Hypothalamus (tissue), 51 donors: ENCODE measurements at places on chromosomes 5 and 9.

DNA sequence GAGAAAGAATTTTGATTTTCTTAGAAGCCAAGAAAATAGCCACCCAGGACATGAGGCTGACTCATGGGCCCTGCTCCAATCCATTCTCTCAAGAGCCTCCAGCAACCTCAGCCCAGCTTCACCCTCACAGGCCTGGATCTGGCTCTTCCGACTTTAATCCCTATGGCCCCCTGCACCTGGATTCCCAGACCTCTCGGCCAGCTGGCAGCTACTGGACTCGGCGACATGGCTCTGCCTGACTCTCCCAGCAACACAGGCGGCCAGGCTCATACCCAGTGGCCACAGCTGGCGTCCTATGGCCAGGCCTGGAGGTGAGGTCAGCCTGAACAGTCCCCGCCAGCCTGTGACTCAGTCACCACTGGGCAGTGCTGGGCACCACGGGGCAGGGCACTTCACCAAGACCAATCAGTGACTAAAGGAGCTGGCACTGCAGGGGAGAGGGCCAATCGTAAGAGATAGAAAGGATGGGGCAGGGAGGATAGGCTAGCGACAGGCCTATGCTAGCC is 6.2 kb upstream of the PDLIM4 start:
- no peak for DNase-seq

DNA sequence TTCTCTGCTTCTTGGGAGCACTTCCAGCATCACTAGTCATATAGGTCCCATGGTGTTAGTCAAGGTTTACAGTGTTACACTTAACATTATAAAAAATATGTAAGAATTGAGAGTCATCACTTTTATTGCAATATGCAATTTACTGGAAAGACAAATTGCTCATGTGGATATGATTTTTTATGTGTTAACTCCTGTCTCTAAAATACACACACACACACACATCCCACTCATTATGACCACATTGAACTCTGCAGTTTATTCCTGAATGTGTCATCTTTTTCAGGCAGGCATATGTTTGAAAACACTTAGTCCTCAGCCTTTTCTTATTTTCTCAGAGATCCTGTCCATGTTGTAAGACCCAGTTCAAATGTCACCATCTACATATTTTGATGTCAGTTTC is 148.5 kb upstream of the MRPS30 start:
- DNase-seq = no peak

DNA sequence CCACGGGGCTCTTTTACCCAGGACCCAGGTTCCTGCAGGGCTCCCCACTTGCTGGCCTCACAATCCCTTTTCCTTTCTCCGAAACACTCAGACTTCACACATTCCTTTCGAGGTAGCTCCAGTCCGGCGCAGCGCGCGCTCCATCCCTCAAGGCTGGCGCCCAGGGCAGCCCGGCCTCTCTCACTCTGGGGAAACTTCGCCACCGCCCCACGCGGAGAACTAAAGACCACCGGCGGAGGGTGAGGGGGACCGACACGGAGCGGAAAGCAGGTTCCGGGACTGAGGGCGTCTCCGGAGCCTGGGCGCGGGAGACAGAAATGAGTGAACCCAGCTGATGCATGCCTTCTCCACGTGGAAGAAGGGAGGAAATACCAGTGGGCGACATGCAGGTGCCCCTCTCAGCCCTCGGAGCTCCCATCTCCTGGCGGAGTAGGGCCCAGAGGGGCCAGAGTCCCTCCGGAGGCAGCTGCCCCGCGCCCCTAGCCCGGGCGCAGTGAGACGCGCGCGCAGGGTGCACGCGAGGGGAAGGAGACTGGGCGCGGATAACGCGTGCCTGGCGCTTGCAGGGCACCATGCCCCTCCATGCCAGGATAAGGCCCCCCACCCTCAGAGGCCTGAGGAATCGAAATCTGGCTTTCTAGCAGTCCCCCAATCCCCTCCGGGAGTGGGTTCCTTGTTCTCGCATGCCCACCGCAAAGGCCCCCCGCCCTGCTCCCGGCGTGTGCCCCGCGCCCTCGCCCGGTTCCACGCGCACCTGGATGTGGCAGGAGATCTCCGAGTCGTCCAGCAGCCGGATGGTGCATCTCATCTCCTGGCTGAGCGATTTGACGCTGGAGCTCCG is 650 bp downstream of the FRMD3 start:
- no peak for DNase-seq

- no peak for DNase-seq
These were observed 320.0 kb downstream of the FBXL17 start for GRCh38 chr5:108061941-108062340.

GRCh38 chr5:138463419-138464007 is 1.8 kb upstream of the EGR1 start:
- DNase-seq = no peak

DNA sequence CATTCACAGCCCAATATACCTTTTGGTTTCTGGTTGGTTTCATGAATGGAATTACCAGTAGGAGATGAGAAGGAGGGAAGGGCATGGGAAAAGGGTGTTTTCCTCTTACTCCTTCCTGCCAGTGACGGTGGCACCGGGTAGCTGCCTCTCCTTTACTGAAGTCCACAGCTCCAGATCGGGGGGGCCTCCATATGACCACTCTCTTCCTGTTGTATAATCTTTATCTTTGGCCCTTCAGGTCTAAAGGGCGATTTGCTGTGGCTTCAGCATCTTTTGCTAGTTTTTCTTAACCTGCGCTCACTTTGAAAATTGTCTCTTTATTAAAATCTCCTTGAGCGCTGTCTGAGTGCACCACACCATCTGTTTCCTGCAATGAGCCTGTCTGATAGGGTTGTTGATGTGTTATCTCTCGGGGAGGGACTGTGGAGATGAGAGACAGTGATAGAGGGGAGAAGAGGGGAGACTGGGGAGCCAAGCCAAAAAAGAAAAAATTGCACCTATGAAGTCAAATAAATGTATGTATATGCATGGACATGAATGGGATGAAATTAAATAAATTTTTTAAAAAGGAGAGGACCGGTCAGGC is 449.3 kb upstream of the KLF4 start:
- no peak for DNase-seq

GRCh38 chr9:129413537-129414376 is 207.1 kb downstream of the C9orf50 start:
- DNase-seq = peak; percentile 58

GRCh38 chr5:180784497-180785097 is 18.0 kb downstream of the MGAT1 start:
- DNase-seq = peak; percentile 13

DNA sequence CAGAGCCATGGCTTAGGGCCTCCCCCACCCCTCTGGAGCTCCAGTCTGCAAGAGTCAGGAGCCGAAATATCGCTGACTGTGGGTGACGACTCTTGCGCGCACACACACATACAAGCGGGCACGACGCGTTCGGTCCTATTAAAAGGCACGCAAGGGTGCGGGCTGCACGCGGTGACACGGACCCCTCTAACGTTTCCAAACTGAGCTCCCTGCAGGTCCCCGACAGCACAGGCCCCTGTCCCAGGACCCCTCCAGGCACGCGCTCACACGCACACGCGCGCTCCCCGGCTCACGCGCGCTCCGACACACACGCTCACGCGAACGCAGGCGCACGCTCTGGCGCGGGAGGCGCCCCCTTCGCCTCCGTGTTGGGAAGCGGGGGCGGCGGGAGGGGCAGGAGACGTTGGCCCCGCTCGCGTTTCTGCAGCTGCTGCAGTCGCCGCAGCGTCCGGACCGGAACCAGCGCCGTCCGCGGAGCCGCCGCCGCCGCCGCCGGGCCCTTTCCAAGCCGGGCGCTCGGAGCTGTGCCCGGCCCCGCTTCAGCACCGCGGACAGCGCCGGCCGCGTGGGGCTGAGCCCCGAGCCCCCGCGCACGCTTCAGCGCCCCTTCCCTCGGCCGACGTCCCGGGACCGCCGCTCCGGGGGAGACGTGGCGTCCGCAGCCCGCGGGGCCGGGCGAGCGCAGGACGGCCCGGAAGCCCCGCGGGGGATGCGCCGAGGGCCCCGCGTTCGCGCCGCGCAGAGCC is at the start of gene GRIN1:
Gene GRIN1 (plus strand): TSS at position 433 of the 746 bp plus-strand sequence. CDS start 333 bp downstream, outside the sequence.
- no peak for DNase-seq

GRCh38 chr9:75995066-75995465 is 104.6 kb downstream of the PCSK5 start:
- DNase-seq = no peak

DNA sequence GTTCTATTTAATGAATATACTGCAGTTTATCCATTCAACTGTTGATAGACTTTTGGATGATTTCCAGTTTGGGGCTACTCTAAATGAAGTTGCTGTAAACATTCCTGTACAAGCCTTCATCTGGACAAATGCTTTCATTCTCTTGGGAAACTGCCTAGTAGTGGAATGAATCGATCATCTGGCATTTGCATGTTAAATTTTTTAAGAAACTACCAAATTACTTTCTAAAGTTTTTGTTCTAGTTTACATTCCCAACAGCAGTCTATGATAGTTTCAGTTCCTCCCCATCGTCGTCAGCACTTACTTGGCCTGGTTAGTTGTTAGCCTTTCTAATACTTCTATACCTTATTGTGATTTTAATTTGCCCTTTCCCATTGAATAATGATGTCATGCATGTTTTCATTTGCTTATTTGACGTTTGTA is 306.3 kb downstream of the FER start:
- DNase-seq = no peak

GRCh38 chr9:4674783-4675182 is 4.6 kb upstream of the CDC37L1 start:
- no peak for DNase-seq

- DNase-seq = no peak
These were observed 247.1 kb upstream of the PANK3 start for GRCh38 chr5:168826246-168826725.

- no peak for DNase-seq
These were observed 360.1 kb downstream of the DMAC1 start for GRCh38 chr9:7439355-7439995.

GRCh38 chr5:176178789-176179188 is 59.4 kb upstream of the SIMC1 start:
- no peak for DNase-seq

GRCh38 chr5:96197347-96197746 is 235.7 kb upstream of the ELL2 start:
- DNase-seq = no peak

- no peak for DNase-seq
These were observed 169.2 kb downstream of the CACNA1B start for GRCh38 chr9:138046641-138047301.

DNA sequence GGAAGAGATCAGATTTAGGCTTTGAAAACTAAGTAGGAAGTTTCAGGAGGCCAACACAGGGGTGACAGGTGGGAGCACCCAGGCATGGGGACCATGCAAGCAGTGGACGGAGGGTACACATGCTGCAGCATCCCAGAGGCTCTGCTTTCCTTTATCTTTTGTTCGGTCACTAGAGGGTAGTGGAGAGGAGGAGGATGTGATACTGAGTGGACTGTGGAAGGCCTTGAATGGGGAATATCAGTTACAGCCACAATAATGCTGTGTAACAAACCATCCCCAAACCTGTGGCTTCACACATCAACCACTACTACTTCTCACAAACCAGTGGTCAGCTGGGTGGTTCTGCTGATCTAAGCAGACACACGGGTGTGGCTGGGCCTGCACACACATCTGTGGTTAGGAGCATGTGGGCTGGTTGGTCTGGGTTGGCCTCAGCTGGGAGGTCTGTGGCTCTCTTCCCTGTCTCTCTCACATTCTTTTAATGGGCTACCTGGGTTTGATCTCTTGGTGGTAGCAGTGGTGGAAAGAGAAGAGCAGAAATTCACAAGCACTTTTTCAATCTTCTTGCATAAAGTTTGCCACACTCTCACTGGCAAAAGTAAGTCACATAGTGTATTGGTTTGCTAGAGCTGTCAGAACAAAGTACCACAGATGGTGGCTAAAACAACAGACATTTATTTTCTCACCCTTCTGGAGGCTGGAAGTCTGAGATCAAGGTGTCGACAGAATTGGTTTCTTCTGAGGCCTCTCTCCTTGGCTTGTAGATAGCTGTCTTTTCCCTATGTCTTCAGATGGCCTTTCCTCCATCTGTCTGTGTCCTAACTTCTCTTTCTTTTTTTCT is 238.7 kb downstream of the AGTPBP1 start:
- DNase-seq = no peak

GRCh38 chr9:26604076-26604662 is 288.4 kb downstream of the CAAP1 start:
- no peak for DNase-seq

GRCh38 chr9:112863746-112864145 is 26.9 kb downstream of the SLC46A2 start:
- no peak for DNase-seq

GRCh38 chr9:129285382-129285781 is 107.3 kb upstream of the IER5L start:
- DNase-seq = no peak

GRCh38 chr5:164244-164643 is 27.1 kb upstream of the LRRC14B start:
- DNase-seq = no peak

- no peak for DNase-seq
These were observed 5.3 kb downstream of the KLF4 start for GRCh38 chr9:107484117-107484723.

DNA sequence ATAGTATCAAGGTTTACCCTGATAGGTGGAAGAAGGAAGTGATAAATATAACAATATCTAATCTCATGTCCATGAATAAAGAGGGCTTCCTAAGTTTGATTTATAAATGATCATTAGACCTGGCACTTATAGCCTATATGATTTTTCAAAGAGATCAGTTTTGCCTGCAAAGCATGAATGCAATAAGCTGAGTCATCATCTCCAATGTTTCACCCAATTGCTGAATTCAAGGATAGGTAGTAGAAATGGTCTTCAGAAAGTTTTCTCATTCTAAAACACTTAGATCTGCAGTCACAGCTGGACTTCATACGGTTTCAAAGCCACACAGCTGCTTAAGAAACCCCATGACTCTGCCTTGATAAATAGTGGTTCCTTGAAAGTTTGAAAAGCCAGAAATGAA is 1722.8 kb downstream of the MAT2B start:
- DNase-seq = no peak

- DNase-seq = no peak
These were observed 8.1 kb downstream of the RPS6 start for GRCh38 chr9:19371942-19372341.

GRCh38 chr5:160385496-160385895 is 14.4 kb downstream of the FAM200C start:
- no peak for DNase-seq

DNA sequence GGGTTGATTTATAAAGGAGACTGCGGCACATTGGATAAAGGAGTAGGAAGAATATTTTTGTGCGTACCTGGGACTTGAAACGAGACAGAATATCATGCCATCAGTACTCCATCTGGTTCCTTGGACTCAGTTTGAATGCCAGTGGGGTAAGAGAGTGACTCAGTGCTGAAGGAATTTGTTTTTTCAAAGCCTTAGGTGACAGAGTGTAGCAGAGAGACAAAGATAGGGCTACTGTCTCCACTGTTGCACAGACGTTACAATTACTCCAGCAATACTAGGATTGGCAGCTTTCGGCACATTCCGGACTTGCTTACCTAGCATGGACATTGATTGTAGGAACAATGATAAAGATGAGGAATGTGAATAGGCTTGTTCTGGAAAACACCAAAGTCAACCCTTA is 250.7 kb downstream of the KCTD16 start:
- DNase-seq = no peak

DNA sequence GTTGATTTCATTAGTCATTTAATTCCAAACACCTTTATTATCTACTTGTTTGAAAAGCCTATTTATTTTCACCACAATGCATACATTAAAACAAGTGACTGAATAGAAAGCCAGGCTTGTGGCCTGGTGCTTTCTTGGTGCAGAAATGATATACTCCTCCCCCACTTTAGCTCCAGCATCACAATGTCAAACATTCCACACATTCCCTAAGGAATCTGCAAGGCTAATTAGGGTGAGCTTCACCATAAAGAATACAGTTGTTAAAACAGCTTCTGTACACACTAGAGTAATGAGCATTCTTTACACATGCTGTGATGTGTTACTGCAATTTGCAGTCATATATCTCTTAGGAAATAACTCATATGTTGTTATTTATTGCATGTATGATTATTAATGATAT is 705.7 kb downstream of the CETN3 start:
- no peak for DNase-seq
